ENCODE measurements at places on chromosomes 2 and 18. TPM values are rescaled to one million over a fixed set of nuclear protein-coding genes. Genes with fewer than 3 reads are reported as not detected.

GRCh38 chr18:76359909-76360308 lies 135.1 kb downstream of the ZNF516 start:
- no peak for DNase-seq

DNA sequence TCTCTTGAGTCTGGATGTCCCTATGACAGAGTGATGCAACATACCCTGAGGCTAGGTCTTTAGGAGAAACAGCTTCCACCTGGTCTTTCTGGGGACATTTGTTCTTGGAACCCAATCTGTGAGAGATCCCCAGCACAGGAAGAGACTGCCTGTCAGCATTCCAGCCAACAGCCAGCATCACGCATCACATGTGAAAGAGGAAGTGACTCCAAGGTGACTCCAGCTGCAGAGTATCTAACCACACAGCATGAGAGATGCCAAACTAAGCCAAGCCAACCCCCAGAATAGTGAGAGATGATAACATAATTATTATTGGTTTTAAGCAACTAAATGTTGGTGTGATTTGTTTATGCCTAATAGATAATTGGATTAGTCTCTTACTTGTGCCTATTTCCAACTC lies 35.7 kb downstream of the C18orf63 start:
- DNase-seq = no peak

Gene NAT8
- not detected for total RNA-seq

Gene CFAP65
- not detected for total RNA-seq

Gene CCDC141
- 4.8 TPM for total RNA-seq
